ENCODE measurements at places on chromosomes 11 and 22. TPM values are rescaled to one million over a fixed set of nuclear protein-coding genes. Genes with fewer than 3 reads are reported as not detected.
A peak's percentile ranks its signal among the peaks of the same experiment; 100 is the strongest.

CNIH2 gene
- polyA plus RNA-seq: 3.2 TPM

UQCR10 gene
- 116 TPM for polyA plus RNA-seq

HBD gene
- not detected for polyA plus RNA-seq

OR5D18 gene
- polyA plus RNA-seq: not detected

TYR gene
- 0.26 TPM for polyA plus RNA-seq

OR4D5 gene
- polyA plus RNA-seq: not detected

SVIP gene
- polyA plus RNA-seq: 7.0 TPM

TSPAN32 gene
- polyA plus RNA-seq: 5.3 TPM

MS4A7 gene
- polyA plus RNA-seq: 15.1 TPM

DNA sequence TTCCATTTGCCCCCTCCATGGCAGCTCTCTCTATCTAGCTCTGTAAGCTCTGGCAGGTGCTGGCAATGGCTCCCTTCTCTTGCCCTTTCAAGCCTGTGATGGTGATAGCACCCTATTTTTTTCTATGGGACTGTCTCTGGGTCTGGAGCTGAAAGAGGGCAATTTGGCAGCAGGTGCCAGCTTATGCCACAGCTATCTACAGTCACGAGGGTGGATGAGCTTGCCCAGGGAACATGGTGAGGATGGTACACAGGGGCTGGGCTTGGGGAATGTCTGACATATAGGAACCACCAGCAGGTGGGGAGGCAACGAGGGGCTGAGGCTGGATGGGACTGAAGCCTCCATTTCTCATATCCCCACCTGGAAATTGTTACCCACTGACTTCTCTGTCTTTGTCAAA lies 175.4 kb upstream of the SYT13 start:
- no peak for DNase-seq

GRCh38 chr11:112159098-112160065 lies 4.5 kb downstream of the IL18 start:
- no peak for DNase-seq

- DNase-seq: no peak
These were observed 51.4 kb upstream of the CEP126 start for GRCh38 chr11:101863361-101863760.

GRCh38 chr22:30396871-30397655 lies at the start of gene SEC14L2:
Gene SEC14L2, plus strand, starts transcription at chr22:30397018. Its CDS starts 99 bp downstream, at chr22:30397117.
- DNase-seq: peak; percentile 55

- no peak for DNase-seq
These were observed 92.9 kb downstream of the PRR5L start for GRCh38 chr11:36388951-36389350.

DNA sequence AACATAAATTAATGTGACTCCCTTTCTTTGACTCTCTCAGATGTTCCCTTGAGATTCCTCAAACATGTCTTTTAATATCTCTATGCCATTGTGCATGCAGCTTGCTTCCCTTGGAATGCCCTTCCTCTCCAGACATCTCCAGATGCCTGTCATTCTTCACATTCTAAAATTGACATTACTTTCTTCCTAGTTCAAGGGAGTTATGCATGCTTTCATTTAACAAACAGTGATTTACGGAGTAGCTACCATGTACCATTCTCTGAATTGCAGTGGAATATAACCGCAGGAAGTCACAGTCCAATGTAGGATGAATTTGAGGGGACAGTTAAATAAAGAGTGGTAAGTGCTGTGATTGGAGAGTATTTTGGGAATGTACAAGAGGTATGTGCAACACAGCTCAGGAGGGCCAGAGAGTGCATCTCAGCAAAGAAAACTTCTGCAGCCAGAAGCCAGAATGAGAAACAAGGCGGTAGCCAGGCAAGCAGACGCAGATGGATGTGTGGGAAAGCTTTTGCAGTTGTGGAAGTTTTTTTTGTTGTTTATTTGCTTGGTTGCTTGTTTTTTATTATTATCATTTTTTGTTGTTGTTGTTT lies 18.7 kb downstream of the MMP10 start:
- DNase-seq: no peak

DNA sequence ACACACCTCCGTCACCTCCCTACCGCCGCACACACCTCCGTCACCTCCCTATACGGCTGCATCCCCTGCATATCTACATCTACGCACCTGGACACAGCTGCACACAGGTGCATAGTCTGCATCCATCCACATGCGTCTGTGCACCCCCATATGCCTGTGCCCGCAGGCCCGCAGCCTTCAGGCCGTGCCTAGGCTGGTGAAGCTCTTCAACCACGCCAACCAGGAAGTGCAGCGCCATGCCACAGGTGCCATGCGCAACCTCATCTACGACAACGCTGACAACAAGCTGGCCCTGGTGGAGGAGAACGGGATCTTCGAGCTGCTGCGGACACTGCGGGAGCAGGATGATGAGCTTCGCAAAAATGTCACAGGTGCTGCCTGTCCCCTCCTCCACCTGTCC lies 4.8 kb downstream of the PKP3 start:
- DNase-seq: no peak

GRCh38 chr11:12005476-12005875 lies 3.0 kb downstream of the DKK3 start:
- no peak for DNase-seq

DNA sequence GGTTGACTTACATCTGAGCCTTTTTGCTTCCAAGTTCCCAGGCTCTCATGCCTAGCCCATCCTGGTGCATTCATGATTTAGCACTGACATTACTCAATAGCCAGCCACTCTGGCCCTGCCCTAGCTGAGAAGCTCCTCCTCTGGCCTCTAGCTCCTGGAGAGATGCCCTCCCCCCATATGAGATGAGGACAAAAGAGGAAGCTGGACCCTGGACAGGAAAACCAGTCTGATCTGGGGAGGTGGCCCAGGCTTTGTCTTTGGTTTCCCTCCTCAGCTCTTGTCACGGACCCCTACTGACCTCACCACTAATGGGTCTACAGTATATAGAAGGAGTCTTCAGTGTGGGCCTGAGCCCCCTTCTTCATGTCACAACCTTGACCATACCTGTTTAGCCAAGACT lies 3.0 kb downstream of the RHOG start:
- no peak for DNase-seq

DNA sequence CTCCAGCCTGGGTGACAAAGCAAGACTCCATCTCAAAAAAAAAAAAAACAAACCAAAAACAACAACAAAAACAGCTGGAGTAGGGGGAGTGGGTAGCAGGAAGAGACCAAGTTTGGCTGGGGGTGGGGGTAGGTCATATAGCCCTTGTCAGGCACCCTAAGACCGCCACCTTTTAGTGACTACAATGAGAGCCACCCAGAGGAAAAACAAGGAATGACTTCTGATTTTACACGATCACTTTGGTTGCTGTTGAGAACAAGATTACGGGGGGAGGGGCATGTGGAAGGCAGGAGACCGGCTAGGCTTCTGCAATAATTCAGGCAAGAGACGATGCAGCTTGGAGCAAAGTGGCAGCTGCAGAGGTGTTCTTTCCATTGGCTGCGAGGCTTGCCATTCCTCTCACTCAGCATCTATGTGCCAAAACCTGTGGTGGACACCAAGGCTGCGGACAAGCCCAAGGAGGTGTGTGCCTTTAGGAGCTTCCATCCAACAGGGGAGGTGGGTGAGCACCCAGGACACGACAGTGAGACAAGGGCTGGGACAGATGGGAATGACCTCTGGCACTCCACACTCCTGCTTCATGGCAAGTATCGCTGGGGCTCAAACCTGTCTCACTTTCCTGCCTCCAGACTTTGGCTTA lies 1.7 kb downstream of the RPS19BP1 start:
- DNase-seq: no peak

GRCh38 chr11:104390651-104391050 lies 226.7 kb upstream of the PDGFD start:
- DNase-seq: no peak

GRCh38 chr11:69914286-69915150 lies 95.3 kb upstream of the FGF3 start:
- DNase-seq: no peak

- DNase-seq: no peak
These were observed 108.3 kb upstream of the ANO5 start for GRCh38 chr11:22084564-22084963.

GRCh38 chr11:85277693-85278092 lies 349.5 kb downstream of the DLG2 start:
- DNase-seq: no peak

DNA sequence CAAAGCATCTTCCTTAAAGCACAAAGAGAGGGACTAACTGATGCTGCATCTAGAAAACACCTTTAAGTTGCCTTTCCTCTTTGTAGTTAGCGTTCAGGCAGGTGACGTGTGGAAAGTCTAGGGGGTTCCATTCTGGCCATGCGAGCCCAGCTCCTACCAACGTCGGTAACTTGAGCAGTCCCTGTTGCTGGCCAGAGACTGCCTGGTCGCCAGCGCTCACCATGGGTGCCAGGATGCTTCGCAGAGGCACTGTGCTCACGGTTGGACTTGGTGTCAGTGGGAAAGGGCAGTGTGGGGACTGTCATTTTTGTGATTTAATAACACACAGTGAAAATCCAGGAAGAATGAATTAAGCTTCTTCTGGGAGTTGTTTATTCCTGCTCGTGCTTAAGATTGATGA lies 40.6 kb downstream of the PPP2R1B start:
- no peak for DNase-seq

DNA sequence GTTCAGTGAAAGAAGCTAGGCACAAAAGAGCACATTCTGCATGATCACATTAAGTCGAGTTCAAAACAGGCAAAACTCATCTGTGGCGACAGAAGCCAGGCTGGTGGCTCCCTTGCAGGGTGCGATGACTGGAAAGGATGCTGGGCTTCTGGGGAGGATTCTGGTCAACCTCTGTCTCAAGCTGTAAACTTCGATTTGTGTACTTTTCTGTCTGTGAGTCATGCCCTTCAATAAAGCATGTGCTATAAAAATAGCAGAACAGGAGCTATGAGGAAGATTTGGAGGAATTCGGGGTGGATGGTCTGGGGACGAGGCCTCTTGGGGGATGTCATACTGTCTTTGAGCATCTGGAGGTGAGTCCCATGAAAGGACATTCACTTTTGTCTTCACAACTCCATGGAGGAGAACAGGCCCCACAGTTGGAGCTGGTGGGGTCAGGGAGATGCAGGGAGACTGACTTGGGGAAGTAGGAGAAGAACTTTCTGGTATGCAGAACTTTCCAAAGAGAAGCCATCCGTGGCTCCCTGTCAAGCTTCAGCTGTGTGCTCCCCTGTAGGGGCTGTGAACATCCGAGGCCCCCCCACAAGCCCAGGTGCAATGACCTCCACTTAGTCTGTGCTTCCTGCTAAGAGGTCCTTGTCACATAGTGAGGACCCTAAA lies 77.8 kb upstream of the LINC01488 start:
- no peak for DNase-seq

- DNase-seq: no peak
These were observed 64.3 kb upstream of the CYP2D6 start for GRCh38 chr22:42194953-42195352.

DNA sequence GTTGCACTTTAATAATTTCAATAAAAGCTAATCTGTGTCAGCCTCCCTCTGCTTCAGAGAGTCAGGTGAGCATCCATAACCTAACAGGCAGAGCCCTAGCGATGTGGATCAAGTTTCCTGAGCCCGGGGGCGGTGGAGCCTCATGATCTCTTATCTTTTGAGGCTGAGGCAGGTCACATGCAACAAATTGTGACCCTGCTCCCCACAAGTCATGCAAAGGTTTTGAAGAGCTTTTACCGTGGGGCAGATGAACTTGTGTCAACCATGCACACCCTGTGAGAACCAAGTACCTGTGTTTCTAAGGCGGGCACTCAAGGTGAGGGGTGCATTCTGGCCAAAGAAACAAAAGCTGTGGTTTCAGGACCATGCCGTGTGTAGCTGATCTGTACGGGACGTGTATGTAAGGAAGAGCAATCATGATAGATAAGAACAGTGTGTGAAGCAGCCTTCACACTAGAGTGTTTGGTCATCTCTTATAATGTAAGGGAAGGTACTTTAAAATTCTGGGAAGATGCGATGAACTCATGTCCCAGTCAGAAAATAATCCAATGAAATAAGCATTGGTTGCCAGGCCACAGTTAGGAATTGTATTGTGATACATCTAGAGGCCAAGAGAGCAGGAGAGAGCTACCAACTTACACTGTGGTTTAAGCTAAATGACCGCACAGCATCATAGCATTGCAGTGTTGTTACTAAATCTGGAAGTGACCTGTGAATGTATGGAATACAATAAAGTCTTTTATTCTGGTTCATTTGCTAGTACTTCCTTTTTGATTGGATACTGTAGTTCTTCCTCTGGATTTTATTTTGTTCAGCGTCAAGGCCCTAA lies 49.8 kb downstream of the DKK3 start:
- no peak for DNase-seq

- DNase-seq: no peak
These were observed 61.8 kb upstream of the PRODH start for GRCh38 chr22:18997925-18998315.

DNA sequence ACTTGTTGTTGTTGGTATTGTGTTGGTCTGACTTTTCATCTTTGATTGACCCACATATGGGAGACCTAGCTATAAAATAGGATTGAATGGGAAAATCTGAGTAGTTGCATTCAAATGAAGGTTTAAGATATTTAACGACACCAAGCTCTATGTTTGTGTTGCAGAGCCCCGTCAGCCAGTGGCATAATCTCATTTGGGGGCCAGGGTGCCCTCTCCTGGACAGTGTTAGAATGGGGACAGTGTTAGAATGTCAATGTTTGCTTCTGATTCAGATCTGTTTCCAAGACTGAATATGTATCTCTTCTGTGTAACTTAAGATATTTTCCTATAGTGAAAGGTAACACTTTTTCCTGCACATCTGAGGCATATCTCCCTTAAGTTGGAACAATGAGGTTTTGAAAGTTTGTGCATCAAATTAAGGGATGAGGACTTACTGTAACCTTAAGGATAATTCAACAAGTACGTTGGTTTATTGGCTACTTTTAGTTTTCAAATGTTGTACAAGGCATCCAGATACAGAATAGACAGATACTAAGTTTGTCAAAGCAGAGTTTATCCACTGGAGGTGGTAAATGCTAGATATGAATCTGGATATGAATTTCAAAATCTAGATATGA lies 5.3 kb upstream of the OR52M1 start:
- DNase-seq: no peak

GRCh38 chr11:124627546-124627945 lies 4.9 kb downstream of the TBRG1 start:
- DNase-seq: no peak

DNA sequence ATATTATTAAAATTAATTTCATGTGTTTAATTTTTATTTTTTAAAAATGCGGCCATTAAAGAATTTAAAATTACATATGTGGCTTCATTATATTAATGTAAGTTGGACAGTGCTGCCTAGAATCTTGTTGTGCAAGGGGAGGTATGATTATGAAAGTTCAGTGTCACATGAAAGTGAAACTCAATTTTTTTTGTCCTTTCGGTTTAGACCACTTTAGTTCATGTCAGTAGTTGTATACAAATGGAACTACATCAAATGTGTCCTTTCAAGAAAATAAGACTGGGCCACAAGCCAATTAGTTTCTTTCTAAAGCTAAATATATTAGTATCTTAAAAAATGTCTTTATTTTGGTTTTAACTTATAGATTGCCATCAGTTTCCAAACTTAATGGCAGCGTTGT lies 35.7 kb downstream of the TBCEL start:
- no peak for DNase-seq

DNA sequence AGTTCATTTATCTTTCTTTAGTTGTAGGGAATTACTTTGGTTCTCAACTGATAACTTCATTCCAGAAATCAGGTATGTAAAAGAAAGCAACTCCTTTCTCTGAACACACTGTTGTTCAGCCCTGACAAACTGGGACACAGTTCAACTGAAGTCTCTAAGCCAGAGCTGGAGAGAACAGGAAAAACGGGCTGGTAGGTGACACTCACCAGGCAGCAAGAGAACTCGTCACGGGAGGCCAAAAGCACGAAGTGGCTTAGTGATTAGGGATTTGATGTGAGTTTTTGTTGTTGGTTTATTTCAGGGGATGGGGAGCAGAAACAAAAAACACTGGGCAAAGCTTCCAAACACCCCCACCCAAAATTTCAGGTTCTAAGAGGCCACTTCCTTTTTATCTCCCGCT lies 54.1 kb downstream of the MYH9 start:
- no peak for DNase-seq

Measured in hindlimb muscle (tissue), 1 donor.